ENCODE measurements at places on chromosomes 3 and 15. TPM values are rescaled to one million over a fixed set of nuclear protein-coding genes. Genes with fewer than 3 reads are reported as not detected.
A peak's percentile ranks its signal among the peaks of the same experiment; 100 is the strongest.

DNA sequence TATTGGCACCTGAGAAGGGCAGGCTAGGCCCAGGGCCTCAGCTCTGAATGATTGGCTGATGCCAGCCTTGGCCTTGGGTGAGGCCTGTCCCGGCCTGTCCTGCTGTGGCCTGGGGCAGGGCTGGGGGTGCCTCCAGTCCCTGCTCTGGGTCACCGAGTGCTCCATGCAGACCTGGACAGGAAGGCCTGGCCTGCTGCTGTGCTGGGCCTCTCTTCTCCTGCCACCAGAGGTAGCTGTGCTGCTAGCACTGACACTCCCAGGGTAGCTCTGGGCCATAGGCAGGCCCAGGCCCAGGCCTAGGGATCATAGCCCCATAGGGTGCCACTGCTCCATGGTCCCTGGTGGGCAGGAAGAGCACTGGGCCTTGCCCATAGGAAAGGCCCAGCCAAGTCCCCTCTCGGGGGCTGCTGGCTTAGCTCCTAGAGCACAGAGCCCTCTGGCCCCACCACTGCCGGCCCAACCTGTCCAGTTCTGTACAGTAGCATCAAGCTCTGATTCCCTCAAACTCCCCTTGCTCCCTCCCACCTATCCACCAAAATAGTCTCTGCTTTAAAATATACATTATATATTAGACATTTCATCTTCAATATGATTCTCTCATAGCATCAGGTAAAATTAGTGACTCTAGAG lies 18.2 kb downstream of the ABTB1 start:
- H3K36me3 ChIP-seq = no peaks in the 10 kb centered on the region
- H3K4me3 ChIP-seq = no peak overlapping the region
- no peaks in the 10 kb centered on the region for H3K27me3 ChIP-seq
- no peak overlapping the region for H3K27ac ChIP-seq

Gene STRC
- total RNA-seq = 0.40 TPM

- no peak overlapping the region for H3K4me3 ChIP-seq
- no peak overlapping the region for H3K27ac ChIP-seq
- H3K27me3 ChIP-seq = no peaks in the 10 kb centered on the region
- no peaks in the 10 kb centered on the region for H3K36me3 ChIP-seq
- DNase-seq = no peak
These were observed 141.4 kb upstream of the TOPAZ1 start for GRCh38 chr3:44100298-44100695.

- H3K4me1 ChIP-seq = no peaks in the 10 kb centered on the region
- no peaks in the 10 kb centered on the region for H3K27me3 ChIP-seq
- H3K27ac ChIP-seq = no peak overlapping the region
- H3K36me3 ChIP-seq = no peaks in the 10 kb centered on the region
These were observed 9.6 kb downstream of the CCR8 start for GRCh38 chr3:39339086-39339485.

DNA sequence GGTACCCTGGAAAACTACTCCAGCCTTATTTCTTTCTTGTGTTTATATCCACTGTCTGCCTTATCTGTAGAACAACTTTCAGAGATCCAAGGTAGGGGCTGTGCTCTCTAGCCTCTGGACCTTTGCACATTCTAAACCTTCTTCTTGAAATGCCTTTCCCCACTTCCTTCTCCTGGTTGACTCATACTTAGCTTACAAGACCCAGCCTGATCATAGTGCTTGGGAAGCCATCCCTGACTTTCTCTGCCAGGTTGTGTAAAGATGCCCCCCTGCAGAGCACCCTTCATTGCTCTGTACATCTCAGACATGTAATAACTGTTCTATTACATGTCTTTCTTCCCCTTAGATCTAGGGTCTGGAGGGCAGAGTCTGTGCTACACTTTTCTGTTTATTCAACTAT lies 50.1 kb downstream of the PPM1L start:
- peak overlapping the region; percentile 70 for H3K27ac ChIP-seq
- no peaks in the 10 kb centered on the region for H3K36me3 ChIP-seq
- DNase-seq = no peak
- peaks cover 30% of the 10 kb centered on the region for H3K4me1 ChIP-seq

Gene GOLGA6B
- not detected for total RNA-seq

Gene IL16
- total RNA-seq = 45.4 TPM

Gene MANF
- 118 TPM for total RNA-seq

GRCh38 chr3:43214616-43215015 lies 71.7 kb upstream of the SNRK start:
- no peaks in the 10 kb centered on the region for H3K4me1 ChIP-seq
- H3K27me3 ChIP-seq = no peaks in the 10 kb centered on the region
- no peak overlapping the region for H3K4me3 ChIP-seq
- H3K27ac ChIP-seq = no peak overlapping the region

Gene KNG1
- 0.15 TPM for total RNA-seq
